ENCODE measurements at places on chromosomes 3 and 15.

DNA sequence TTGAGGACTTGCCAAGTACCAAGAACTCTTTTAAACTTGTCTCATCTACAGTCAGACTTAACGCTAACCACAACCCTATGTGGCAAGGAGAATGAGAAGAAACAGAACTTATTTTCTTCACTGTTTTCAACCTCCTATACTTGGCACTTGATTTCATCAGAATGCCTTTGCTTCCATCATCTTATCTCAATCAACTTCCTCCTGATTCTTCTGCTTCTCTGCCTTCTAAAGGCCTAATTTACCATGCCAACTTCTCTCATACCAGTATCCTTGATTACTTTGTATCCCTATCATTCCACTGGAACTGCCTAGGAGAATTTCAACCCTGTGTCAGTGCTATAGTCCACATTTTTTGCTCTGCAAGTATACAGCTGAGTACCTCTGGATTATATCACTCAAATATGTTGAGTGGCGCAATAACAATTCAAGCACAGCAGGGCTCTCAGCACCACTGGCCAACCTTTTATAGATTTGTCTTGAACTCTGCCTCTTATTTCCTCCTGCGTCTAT is 413.6 kb downstream of the ROBO1 start:
- DNase-seq = no peak

DNA sequence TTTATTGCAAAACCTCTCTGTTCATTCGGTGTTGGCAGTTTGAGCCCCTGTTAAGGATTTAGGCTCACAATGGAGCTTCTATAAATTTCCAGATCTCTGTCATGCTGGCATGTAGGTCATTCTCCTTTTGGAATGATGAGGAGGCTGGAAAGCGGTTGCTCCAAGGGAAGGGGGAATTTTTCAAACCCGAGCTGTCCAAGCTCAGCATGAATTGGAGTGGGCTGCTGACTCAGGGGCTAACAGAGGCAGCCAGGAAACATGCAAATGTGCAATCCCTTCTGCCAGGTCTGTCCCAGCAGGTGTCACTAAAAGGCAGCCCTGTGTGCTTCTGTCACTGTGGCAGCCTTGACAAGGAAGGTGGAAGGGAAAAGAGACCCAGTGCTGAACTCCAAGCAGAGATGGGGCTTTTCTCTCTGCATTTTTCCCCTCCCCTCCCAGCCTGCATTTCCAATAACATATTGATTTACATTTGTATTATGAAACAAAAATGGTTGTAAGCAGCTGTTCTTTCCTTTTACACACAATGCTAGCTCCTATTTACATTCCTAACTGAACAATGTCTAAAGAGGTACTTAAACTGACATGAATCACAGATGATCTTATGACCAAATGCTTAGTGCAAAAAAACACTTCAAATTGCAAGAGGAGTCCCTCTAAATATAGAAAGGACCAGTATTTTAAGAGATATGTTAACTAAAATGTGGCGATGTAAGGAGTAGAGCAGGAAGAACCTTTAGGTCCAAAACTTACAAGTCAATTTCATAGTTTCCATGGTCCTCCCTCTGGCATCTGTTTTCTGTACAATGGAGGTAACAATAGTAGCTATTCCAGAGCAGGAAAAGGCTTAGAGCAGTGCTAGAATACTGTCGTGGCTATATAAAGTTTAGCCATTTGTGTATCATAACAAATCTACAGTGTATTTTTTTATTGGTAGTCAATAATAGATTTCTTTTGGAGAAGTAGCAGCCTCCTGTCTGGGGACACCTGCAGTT is 84.5 kb upstream of the ATP10A start:
- DNase-seq = no peak

DNA sequence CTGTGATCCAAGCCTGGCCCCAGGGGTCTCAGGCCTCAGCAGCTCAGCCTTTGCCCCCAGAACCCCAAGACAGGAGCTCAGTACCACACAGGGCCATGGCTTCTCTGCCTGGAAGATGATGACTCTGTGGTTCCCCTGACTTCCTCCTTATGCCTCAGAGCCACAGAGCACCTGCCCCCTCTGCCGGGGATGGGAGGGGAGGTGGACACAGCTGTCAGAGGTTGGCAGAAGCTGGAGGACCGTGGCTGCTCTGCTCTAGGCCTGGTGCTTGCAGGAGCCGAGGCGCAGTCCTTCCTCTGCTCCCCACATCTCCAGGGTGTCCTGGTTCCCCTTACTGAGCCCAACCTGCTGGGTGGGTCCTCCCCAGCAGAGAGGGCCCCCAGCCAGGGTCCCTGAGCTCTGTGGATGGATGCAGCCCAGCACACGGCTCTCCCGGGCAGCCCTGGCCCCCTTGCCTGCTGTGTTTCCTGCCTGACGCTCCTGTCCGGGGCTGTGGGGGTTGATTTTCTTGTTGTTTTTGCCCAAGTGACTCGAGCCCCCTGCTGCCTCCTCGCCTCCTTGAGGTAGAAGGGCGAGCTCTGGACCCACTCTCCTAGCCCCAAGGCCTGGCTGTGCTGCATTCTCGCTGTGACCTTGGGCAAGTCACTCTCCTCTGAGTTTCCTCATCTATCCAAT is 36.6 kb downstream of the PSTPIP1 start:
- DNase-seq = peak; percentile 76

DNA sequence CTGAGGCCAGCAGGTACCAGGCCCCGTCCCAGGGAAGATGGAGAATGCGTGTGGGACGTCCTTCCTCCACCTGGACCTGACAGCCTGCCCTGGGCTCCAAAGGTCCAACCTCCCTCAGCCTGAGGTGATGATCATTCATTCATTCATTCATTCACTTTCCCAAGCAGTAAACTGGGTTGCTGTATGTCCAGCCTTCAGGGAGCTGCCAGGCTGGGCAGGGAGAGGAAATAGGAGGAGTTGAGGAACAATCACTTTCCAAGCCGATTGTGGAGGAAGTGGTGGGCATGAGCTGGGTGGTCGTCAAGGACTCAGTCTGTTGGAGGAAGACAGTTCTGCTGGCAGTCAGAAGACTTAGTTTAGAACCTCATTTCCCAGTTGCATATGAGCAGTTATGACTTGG is 10.2 kb upstream of the CCDC33 start:
- no peak for DNase-seq

DNA sequence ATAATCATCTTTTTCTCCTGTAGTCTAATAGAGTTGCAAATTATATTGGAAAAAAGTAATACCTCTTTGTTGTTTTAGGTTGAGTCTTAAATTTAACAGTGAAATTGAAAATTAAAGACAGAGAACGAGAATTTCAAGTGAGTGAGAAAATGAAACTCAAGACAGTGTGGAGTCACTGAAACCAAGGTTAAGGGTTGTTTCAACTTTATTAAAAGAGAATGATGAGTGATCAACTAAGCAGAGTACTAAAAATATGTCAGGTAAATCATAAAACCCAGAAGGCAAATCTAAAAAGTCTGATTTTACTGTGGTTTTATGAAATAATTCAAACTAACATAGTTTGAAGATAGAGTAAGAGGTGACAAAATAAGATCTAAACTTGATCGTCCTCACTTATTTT is 782.5 kb upstream of the SEMA6D start:
- no peak for DNase-seq

GRCh38 chr3:113249111-113249510 is 37.8 kb downstream of the BOC start:
- DNase-seq = no peak

DNA sequence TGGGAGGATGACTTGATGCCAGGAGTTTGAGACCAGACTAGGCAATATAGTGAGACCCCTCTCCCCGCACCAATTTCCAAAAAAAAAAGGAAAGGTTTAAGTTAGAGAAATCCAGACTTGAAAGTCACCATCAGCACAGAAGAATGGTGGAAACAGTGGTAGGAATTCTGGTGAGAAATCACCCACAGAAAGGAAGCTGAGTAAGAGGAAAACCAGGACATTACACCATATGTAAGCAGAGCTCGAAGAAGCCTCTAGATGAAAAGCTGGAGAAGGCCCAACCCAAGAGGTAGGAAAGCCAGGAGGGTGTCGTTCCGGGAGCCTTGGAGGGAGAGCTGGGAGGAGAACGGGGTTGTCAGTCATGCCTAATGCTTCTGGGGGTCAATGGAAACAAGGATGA is 40.5 kb downstream of the RASGRP1 start:
- DNase-seq = no peak
